Right cardiac atrium (tissue), 5 donors: ENCODE measurements at places on chromosomes 11 and 22. TPM values are rescaled to one million over a fixed set of nuclear protein-coding genes. Genes with fewer than 3 reads are reported as not detected.
A peak's percentile ranks its signal among the peaks of the same experiment; 100 is the strongest.

- DNase-seq: no peak
Measured at GRCh38 chr11:77450227-77450626, 23.7 kb downstream of the PAK1 start.

DNA sequence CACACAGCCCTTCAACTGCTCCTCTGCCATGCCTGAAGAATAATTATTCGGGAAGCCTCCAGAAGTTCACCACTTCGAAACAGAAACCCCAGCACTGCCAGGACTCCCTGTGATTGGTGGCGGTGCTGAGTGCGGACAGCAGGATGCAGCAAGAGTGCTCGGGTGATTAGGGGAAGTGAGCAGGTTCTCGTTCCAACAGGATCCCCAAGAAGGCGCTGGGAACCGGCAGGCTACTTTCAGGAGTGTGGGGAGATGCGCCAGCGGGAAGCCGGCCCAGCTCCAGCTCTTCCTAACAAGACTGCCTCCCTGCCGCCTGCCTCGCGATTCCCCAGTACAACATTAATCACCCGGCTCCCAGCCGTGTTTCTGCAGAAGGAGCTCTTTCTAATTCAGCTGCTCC lies 630.2 kb downstream of the BRD1 start:
- no peak for DNase-seq

DNA sequence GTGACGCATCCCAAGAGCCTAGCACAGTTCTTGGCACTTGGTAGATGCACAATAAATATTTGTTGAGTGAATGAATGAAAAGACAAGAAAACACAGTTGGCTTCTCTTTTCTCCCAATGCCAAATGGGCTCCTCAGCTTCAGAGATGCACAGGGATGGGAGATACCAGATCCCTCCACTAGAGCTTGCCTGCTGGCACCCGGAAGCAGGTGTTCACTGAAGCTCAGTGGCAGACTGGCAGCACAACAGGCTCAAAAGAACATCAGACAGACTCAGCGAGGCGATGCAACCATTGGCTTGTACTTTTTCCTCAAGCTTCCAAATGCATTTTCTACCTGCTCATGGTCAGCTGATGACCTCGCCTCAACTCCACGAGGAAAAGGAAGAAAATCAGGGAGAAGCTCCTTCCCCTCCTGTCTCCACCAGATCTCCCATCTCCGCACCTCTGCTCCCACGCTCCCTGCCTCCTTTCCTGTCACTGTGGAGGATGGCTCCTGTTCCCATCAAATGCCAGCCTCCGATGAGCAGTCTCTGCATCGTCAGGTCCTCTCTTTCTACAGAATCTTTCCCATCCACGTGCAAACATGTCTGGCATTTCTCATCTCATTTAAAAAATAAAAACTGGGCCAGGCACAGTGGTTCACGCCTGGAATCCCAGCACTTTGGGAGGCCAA lies 5.8 kb downstream of the RAPSN start:
- no peak for DNase-seq

- DNase-seq: no peak
Measured at GRCh38 chr11:127648583-127648982, 648.0 kb upstream of the KIRREL3 start.

GRCh38 chr11:19963697-19964387 lies 196.4 kb downstream of the DBX1 start:
- DNase-seq: no peak

- no peak for DNase-seq
Measured at GRCh38 chr11:120384476-120384875, 48.3 kb downstream of the ARHGEF12 start.

GRCh38 chr11:125957618-125958332 lies 11.9 kb downstream of the VSIG10L2 start:
- no peak for DNase-seq

DNA sequence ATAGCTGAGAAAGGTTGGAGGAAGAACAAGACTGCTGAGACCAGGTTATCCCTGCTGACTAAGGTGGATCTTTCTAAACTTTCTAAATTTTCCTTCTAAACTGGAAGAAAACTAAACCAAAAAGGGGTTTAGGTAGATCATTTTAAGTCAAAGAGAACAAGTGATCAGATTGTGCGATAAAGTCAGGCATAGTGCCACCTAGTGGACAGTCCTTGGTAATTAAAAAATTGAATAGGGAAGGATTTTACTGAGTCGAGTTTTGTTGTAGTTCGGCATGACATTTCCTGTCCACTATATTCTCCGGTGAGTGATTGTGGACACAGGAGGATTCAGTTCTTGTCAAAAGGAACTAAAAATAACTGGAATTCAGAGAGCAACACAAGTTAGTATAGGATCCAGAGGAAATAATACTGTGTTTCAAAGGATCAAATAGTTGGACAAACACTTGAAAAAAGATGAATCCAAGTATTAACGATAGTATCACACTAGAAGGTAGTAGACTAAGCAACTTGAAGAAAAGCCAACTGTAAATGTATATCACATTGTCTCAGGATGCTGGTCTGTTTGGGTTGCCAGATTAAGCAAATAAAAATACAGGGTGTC lies 1236.4 kb downstream of the FAM181B start:
- no peak for DNase-seq

DNA sequence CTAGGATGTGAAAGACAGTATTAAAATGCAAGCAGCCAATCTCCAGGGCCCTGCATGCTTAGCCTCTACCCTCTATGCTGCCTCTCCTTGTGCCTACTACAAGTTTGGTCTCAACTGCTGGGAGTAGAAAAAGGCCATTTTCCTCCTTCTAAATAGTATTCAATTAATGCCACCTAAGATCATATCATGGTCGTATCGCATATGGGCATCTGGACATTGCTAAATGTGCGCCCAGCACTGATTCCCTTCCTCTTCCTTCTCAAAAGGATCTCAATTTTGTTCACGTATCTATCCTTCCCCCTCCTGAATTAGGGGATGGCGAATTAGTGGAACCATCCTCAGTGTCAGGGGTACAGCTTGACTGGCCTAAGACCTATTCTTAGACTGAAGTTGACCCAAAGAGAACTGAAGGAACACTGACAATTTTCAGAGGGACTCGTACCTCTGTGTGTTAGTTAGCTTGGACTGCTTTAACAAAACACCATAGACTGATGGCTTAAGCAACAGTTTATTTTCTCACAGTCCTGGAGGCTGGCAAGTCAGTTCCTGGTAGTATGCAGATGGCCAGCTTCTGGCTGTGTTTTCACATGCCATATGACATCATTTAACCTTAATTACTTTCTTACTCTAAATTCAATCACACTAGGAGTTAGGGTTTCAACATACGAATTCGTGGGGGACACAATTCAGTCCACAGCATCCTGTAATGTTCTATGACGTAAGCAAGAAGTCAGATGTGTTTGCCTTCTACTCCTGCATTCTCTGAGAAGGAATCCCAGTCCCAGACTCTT lies 8.5 kb upstream of the NUP50 start:
- DNase-seq: no peak

DNA sequence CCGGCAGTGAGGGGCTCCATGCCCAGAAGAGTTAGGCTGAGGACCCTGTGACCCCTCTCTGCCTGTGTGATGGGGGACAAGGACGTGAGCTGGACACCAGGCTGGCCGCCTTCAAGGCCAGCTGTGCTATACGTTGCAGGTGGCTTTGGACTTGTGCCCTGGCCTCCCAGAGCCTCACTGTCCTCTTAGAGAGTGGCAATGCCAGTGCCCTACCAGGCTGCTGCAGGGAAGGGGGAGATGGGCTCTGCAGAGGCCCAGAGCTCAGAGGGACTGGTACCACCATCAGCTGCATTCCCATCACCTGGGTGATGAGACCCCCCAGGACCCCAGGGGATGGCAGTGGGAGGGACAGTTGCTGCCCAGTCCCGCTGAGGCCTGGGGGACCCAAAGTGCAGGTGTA lies 90.4 kb upstream of the SHISAL1 start:
- no peak for DNase-seq

DNA sequence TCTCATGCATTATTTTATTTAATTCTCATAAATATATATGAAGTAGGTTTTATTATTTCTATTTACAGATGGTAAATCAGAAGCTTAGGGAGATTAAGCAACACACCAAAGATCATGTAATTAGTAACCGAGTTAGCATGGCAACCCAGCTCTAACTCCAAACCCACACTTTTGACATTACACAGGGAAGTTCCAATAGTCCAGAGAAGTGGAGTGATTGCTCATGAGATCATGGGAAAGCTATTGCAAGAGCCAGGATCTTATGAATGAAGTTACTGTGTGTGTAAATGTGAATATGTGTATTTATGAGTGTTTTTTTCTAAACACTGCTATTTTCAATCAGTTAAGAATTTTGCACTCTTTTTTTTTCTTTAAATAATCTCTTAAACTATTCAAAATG lies 225.8 kb upstream of the KIRREL3 start:
- DNase-seq: no peak

- no peak for DNase-seq
Measured at GRCh38 chr11:118238929-118239328, 13.2 kb downstream of the MPZL3 start.

DNA sequence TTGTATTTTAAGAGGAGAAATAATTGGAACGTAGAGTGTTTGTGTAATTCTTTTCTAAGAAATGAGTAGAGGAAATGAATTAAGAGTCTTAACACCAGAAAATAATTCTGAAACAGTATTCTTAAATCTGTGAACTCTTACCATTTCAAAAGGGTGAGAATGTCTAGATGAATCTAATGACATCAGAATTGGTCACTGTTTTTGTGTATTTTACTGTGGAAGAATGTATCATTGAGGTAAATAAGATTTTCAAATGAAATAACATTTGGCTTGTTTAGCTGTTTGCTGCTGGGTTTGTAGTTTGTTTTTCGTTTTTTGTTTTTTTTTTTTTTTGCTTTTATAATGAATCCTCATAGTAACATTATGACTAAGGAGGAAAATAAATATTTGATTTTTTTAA lies 97.6 kb downstream of the EMSY start:
- no peak for DNase-seq

DNA sequence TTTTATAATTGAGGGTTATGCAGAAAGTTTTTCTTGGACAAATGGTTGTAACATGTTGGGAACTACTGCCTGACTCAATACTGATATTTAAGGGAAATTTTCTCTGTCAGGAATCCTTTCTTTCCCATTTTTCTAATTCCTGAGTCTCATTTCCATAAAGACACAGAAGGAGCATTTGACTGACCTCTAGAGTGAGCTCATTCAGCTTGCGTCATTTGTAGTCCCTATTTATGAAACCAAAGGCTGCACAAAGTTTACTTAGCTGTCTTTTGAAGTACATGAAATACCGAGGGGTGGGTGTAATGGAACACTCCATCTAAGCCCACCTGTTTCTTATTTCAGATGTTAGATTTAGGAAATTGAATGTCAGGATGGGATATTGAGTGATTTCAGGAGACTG lies 359.5 kb upstream of the C11orf87 start:
- no peak for DNase-seq

- DNase-seq: peak; percentile 75
Measured at GRCh38 chr11:10351765-10352641, 47.1 kb downstream of the ADM start.

GRCh38 chr11:12092714-12093113 lies 17.7 kb upstream of the MICAL2 start:
- DNase-seq: no peak

DNA sequence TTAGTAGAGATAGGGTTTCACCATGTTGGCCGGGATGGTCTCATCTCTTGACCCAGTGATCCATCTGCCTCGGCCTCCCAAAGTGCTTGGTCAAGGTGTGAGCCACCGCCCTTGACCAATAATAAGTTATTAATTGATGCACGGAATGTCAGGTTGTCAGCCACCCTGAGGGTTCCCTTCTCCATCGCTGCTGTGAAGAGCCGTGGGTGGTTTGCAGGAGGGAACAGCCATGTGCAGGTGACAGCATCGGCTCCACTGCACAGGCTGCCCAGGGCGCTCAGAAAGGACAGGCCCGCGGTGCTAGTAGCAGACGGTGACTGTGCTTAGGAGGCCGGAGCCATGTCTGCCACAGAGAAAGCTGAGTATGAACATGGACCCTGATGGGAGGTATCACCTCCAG lies 814.0 kb downstream of the BRD1 start:
- DNase-seq: no peak

GRCh38 chr22:49021131-49021925 lies 806.3 kb downstream of the BRD1 start:
- peak; percentile 42 for DNase-seq

- no peak for DNase-seq
Measured at GRCh38 chr22:39132871-39133524, 19.5 kb downstream of the CBX7 start.

DNA sequence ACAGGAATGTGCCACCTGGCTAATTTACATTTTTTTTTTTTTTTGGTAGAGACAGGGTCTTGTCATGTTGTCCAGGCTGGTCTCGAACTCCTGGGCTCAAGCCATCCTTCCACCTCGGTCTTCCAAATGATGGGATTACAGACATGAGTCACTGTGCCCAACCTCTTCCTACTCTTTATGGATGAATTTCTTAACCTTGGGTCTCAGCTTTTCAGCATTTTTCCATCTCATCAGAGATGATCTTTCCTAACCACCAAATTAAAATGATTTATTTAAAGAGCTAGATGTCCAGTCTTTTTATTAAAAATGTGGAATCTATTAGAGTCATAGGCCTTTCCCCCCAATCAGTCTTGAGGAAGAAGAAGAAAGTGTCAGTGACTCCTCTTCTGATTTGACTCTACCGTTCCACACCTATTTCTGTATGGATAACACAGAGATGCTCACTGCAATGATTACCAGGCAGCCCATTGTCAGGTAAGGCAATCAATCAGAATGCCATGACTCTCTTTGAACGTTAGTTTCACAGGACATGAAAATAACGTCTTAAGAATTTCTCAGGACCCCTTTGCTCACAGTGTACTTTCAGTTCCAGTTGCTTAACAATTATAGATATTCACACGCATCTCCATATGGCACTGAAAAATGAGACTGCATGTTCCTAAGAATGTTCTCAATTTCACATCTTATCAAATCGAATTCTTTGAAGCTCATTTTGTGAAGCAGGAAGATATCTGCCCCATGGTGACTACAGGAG lies 51.0 kb downstream of the MIAT start:
- DNase-seq: no peak

DNA sequence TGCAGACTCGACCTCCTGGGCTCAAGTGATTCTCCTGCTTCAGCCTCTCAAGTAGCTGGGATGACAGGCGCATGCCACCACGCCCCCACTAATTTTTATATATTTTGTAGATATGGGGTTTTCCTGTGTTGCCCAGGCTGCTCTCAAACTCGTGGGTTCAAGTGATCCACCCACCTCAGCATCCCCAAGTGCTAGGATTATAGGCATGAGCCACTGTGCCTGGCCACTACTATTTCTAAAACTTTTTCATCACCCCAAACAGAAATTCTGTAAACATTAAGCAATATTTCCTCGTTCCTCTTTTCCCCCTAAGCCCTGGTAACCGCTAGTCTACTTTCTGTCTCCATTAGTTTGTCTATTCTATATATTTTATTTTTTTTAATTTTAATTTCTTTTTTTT lies 9.0 kb upstream of the ATG16L2 start:
- DNase-seq: no peak

Gene SLC22A12
- not detected for total RNA-seq

Gene HBG1
- total RNA-seq: not detected

Gene CCDC83
- total RNA-seq: not detected

Gene SERHL2
- 3.3 TPM for total RNA-seq

Gene MAPK11
- total RNA-seq: 7.9 TPM

Gene OR6A2
- total RNA-seq: not detected
